Osteoblast (primary cell): ENCODE measurements at places on chromosomes 5 and 9. TPM values are rescaled to one million over a fixed set of nuclear protein-coding genes. Genes with fewer than 3 reads are reported as not detected.

- DNase-seq: no peak
These were observed 98.9 kb downstream of the ACTL7B start for GRCh38 chr9:108756746-108757490.

DNA sequence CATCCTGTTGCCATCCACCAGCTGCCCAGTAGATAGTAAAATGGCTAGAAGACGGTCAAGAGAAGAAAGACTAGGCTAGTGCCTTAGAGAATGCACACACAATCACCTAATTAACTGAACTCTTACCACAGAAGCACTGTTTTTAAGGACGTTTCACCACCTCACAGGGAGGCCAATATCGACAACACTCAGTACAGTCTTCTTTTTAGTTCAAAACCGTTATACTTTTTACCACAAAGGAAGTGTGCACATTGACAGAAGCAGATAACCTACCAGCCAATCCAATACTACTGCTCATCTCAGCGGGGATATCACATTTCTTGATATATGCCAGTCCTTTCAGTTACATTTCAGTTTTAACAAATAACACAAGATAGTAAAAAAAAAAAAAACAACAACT is 122.3 kb downstream of the GNAQ start:
- DNase-seq: no peak

DNA sequence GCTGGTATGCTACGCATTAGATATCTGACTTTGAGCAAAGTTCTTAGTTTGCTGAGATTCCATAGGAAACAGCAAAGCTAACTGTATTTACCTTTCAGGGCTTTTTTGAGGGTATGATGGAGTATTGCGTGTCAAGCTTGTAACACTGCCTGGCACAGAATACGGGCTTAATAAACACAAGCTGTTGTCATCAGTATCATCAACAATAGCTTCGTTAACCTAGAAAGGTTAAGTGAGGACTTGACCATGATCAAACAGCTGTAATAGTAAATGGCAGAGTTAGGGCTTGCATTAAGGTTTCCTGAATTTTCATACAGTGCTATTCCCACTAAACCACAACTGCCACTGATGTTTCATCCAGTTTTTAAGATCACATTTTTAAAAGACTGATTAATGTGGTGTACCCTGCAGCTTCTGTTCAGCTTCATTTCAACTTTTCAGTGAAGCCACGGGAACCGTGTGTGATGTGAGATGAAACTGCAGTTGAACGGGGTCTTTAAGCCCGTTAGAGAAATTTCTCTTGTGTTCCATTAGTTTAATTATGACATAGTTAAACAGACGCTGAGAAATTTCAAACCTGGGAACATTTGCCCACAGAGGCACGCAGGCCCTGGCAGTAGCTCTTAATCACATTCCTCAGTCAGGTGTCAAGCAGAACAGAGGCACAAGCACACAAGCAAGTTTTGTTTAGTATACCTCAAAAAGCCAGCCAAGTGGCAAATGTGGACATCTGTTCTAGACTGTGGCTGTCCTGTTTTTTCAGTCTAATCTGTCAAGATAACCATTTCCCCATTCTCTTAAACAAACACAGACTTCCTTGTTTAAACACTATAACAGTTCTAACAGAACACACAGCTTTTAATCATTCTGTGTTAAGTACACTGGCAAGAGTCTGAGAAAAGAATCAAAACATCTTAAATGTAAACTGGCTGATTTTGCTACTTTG is 147.1 kb downstream of the ZNF608 start:
- DNase-seq: no peak

GRCh38 chr5:54608423-54609085 is 91.0 kb downstream of the SNX18 start:
- DNase-seq: no peak

GRCh38 chr5:8340739-8341344 is 471.9 kb downstream of the MTRR start:
- DNase-seq: no peak

GRCh38 chr9:125537442-125538091 is 169.4 kb downstream of the MAPKAP1 start:
- no peak for DNase-seq

DNA sequence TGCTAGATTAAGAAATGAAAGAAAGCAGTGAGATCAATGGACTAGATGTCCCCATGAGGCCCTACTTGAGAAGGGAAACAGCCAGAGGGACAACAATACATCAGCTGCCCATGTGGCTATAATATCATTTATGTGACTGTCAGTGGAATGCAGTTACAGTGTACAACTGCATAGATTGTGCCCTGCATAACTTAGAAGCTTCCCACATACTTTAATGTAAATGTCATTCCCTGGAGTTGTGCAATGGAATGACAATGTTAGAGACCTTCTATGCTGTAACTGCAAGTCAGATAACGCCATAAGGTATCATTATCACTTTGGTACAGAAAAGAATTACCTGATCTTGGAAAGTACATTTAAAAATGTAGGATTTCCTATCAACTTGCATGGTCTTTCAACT is 67.4 kb downstream of the FBN2 start:
- DNase-seq: no peak

SLC34A1 gene
- total RNA-seq: not detected in 2 replicates
